Activated CD8-positive, alpha-beta memory T cell treated with anti-CD3 and anti-CD28 coated beads, Interleukin-2, amount 10 ng/mL, durations not matched to agents 7 days and 5 days (primary cell): ENCODE measurements at places on chromosomes 1 and 21. TPM values are rescaled to one million over a fixed set of nuclear protein-coding genes. Genes with fewer than 3 reads are reported as not detected.

TMEM52 gene
- not detected for total RNA-seq

KRTAP13-2 gene
- not detected for total RNA-seq

LDLRAD2 gene
- total RNA-seq = not detected

DNA sequence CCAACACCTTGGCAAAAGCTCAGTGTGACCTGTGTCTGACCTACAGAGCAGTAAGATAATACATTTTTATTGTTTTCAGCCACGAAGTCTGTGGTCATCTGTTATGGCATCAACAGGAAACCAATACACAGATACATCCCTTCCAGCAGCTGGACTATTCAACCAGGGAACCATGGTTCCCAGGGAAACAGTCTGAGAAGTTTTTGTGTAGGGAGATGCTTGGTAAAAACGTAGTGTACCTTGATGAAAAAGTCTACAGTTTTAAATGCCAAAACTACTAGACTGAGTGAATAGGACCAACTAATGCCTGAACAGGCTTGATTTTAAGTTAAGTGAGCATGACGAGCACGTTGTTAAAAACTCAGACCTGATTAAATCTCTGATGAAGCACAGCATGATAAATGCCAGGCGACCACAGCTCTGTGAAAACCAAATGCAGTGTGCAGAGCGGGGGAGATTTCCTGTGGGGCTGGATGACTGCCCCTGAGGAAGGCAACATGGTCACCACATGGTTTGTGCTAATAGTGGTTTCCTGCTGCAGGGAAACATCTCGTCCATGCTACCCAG lies 228.9 kb downstream of the TNR start:
- no peak overlapping the region for H3K27ac ChIP-seq
- peaks cover 50% of the 10 kb centered on the region for H3K27me3 ChIP-seq
- DNase-seq = peak; percentile 64
- peaks cover 14% of the 10 kb centered on the region for H3K4me1 ChIP-seq

AGL gene
- total RNA-seq = 12.1 TPM

RAB25 gene
- total RNA-seq = not detected

XKR8 gene
- total RNA-seq = 6.6 TPM

DNA sequence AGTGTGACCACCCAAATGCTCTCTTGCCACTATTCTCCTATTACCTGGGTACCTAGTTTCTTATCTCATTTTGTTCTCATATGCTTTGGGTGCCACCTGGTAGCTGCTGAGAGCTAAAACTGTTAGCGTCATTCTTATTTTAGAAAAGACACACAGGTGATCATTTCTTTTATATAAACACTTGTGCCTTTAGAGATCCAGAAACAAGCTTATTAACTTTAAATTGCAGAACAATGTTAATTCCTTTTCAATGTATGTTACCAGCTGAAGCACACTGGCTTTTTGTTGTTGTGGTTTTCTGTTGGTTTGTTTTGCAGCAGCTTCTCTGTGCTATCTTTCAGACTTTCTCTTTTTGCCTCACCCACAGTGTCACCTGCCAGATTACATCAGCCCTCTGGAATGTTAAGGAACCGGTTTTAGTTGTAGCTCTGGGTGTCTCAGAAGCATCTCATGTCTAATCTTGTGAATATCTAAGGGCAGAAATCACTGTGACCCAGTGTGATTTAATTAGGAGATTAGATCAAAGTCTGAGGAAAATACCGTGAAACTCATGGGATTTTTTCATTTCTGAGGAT lies 43.4 kb upstream of the SLC19A2 start:
- no peak overlapping the region for H3K27ac ChIP-seq
- H3K4me3 ChIP-seq = no peak overlapping the region
- no peaks in the 10 kb centered on the region for H3K27me3 ChIP-seq

DNA sequence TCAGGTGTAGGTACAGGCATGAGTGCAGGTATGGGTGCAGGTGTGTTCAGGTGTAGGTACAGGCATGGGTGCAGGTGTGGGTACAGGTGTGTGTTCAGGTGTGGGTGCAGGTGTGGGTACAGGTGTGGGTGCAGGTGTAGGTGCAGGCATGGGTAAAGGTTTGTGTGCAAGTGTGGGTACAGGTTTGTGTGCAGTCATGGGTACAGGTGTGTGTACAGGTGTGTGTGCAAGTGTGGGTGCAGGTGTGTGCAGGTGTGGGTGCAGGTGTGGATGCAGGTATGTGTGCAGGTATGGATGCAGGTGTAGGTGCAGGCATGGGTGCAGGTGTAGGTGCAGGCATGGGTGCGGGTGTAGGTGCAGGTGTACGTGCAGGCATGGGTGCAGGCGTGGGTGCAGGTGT lies 79.4 kb upstream of the ACTL8 start:
- H3K36me3 ChIP-seq = no peaks in the 10 kb centered on the region
- no peak for DNase-seq
- no peak overlapping the region for H3K27ac ChIP-seq
- no peaks in the 10 kb centered on the region for H3K4me1 ChIP-seq

GRCh38 chr21:30014886-30015285 lies 75.1 kb upstream of the GRIK1 start:
- DNase-seq = no peak
- H3K27me3 ChIP-seq = no peaks in the 10 kb centered on the region
- no peaks in the 10 kb centered on the region for H3K36me3 ChIP-seq
- no peaks in the 10 kb centered on the region for H3K4me1 ChIP-seq

GRCh38 chr1:66998972-66999371 lies 55.0 kb downstream of the SLC35D1 start:
- no peak overlapping the region for H3K4me3 ChIP-seq
- no peak for DNase-seq
- H3K27me3 ChIP-seq = no peaks in the 10 kb centered on the region
- H3K4me1 ChIP-seq = peaks cover 14% of the 10 kb centered on the region

- DNase-seq = no peak
- no peak overlapping the region for H3K27ac ChIP-seq
- H3K27me3 ChIP-seq = no peaks in the 10 kb centered on the region
- no peak overlapping the region for H3K4me3 ChIP-seq
- H3K4me1 ChIP-seq = peaks cover 4% of the 10 kb centered on the region
- H3K36me3 ChIP-seq = peaks cover 38% of the 10 kb centered on the region
Observed at GRCh38 chr1:36014722-36015220, 69.1 kb upstream of the TEKT2 start.

ELAPOR1 gene
- total RNA-seq = 11.9 TPM

DNA sequence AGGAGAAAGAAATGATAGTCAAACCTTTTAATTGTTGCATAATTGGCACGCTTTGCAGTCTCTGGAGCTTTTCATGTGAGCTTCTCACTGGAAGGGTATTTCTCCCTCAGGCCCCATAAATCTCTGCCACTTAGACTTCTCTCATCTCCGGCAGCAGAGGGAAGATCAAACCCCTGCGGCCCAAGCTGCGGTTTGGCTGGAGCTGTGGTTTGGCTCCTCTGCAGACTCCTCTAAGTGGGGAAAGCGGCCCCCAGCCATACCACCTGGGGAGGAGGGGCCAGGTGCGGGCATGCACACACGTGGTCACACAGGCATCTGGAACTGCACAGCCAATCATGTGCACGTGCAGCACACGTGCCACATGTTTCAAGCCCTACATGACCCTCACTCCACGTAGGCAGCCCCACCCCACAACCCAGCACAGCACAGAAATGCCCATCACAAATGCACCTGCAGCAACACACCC lies 58.3 kb downstream of the UBE2T start:
- peaks cover 15% of the 10 kb centered on the region for H3K4me1 ChIP-seq
- no peak overlapping the region for H3K27ac ChIP-seq
- no peak overlapping the region for H3K4me3 ChIP-seq
- DNase-seq = no peak

- H3K36me3 ChIP-seq = peaks cover 2% of the 10 kb centered on the region
- peak overlapping the region; percentile 66 for H3K27ac ChIP-seq
- no peak overlapping the region for H3K4me3 ChIP-seq
- DNase-seq = no peak
- H3K4me1 ChIP-seq = peaks cover 61% of the 10 kb centered on the region
Observed at GRCh38 chr1:214441119-214441518, 110.3 kb downstream of the PTPN14 start.

NTMT2 gene
- total RNA-seq = not detected

ARHGAP30 gene
- total RNA-seq = 260 TPM

DNA sequence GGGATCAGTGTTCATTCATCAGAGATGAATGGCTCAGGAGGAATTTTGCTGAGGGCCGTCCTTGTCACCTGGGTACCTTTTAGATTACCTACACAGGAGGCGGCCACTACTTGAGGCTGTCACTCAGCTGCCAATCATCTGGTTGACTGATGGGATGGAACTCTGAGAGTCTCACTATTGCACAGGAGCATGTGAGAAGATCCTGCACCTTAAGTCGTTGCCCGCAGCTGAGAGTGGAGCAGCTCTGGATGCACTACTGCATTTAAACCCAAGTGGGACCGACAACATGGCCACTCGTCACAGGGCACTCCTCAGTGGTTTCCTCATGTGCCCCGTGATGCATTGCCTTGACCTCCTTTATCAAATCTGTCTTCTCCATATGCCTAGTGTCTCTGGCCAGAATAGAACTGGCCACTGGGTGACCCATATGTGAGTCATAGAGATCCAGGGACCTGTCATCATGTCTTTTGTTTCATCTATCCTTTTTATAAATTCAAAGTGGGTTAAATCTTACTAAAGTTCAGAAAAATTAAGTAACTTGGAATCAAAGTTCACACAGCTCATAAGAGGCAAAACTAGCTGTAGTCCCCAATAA lies 165.5 kb downstream of the ZSCAN20 start:
- no peaks in the 10 kb centered on the region for H3K36me3 ChIP-seq
- no peak for DNase-seq
- no peak overlapping the region for H3K4me3 ChIP-seq
- peaks cover 12% of the 10 kb centered on the region for H3K27me3 ChIP-seq
- H3K4me1 ChIP-seq = no peaks in the 10 kb centered on the region

DNA sequence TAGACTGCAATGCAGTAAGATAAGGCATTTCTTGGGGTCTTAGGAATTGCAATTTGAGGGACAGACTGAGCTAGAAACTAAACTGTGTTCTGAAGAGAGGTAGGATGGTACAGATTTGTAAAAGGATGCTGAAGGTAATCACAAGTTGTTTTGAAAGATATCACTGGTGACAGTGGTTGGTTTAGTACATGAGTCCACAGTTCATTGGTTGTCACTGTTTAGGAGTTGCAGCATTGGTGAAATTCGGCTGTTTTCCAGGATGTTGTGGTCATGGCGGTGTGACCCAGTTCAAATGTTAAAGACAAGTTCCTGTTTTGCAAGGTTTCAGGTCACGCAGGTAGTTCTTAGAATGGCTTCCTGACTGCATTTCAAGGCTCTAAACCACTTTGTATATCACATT lies 292.8 kb upstream of the B3GALT2 start:
- peak; percentile 95 for DNase-seq
- peaks cover 52% of the 10 kb centered on the region for H3K4me1 ChIP-seq
- H3K36me3 ChIP-seq = peaks cover 79% of the 10 kb centered on the region
- peak overlapping the region; percentile 18 for H3K4me3 ChIP-seq
- no peaks in the 10 kb centered on the region for H3K27me3 ChIP-seq

DNA sequence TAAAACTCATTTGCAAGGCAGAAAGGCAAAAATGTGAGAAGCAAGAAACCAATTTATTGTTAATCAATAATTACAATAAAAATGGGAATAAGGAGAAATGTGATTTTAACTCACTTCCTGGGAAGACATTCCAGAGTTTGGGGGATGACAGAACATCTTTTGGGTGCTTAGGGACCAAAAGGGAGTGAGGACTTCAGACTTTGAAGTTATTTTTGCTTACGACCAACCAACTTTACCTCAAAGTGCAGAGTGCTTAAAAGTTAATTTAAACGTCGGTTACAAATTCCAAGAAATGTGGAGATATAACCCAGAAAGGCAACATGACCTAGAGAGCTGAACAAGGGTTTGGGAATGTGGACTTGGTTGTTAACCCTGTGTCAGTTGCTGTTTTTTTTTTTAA lies 234.5 kb upstream of the C1orf105 start:
- no peak overlapping the region for H3K27ac ChIP-seq
- no peaks in the 10 kb centered on the region for H3K27me3 ChIP-seq
- no peak for DNase-seq
- peaks cover 8% of the 10 kb centered on the region for H3K36me3 ChIP-seq
- H3K4me3 ChIP-seq = no peak overlapping the region

DNA sequence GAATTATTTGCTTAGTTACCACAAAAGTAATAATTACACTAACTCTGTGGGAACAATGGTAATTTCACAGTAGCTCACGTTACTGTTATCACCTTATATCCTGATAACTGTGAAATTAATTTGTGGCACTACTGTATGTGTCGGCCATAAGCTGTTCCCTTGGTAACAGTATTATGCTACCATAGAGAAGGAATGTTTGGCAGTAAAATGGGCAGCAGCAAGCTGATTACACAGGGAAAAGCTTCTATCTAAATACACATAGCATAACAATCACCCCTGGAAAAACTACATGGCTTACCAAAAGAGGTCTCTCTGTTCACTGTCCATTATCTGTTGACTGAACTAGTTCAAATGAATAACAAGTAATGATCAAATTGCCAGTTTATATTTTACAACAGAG lies 124.1 kb downstream of the DPYD start:
- H3K4me1 ChIP-seq = peaks cover 5% of the 10 kb centered on the region
- peaks cover 9% of the 10 kb centered on the region for H3K36me3 ChIP-seq

RGS1 gene
- total RNA-seq = 35.7 TPM

GUCA2A gene
- not detected for total RNA-seq

DNA sequence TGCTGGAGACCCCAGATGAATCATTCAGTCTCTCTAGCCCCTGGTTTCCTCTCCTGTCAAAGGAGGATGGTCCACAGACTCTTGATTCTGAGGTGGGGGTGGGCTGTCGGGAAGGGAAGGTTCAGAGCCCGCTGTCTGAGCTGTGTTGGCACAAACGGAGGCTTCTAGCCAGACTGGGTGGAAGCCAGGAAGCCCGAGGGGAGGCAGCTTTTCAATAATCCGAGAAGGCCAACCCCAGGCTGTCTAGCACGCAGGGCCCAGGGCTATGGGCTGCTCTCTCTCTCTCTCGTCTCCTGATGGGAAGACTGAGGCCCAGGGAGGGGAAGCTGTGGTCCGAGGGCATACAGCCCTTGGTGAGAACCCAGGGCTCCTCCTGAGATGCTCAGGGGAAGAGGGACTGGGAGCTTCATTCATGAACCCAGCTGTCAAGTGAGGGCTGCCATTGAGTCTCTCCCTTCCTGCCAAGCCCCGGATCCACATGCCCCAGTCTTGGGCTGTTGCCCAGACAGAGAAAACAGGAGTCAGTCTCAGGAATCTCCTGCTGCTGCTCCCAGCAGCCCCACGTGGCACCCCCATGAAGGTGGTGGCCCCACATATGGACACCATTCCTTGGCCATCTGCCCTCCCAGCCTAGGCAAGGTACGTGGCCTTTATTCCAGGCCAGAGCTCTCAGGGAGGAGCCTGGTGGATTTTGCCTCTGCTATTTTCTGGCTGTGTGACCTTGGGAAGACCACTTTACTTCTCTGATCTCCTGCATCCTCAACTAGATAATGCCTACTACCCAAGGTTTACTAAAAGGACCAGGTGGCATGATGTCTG lies 44.4 kb downstream of the RAP1GAP start:
- H3K4me1 ChIP-seq = peaks cover 4% of the 10 kb centered on the region
- peaks cover 27% of the 10 kb centered on the region for H3K27me3 ChIP-seq
- H3K4me3 ChIP-seq = no peak overlapping the region
- H3K36me3 ChIP-seq = no peaks in the 10 kb centered on the region
- DNase-seq = no peak
